Caudate nucleus (tissue), 63 donors: ENCODE measurements at places on chromosomes 16 and 17.
A peak's percentile ranks its signal among the peaks of the same experiment; 100 is the strongest.

DNA sequence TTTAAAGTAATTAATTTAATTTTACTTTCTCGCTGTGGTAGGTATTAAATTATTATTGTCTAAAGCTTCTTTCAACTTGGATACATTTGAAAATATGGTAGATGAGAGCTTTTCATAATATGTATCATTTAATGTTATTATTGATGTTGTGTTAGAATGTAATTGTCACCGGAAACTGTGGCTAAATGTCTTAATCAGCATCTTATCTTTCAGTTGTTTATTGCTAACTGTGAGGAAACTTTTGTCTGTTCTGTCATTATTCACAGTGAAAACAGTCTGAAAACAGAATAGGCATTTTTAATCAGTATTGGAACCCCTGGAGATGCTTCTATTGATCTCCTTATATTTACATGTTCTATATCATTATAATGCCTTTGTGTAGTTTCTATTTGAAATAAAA is 120.7 kb downstream of the STXBP4 start:
- DNase-seq, result no peak

- no peak for DNase-seq
Observed at GRCh38 chr17:48037838-48038323, 284 bp upstream of the COPZ2 start.

GRCh38 chr17:29980261-29980660 is 38.8 kb downstream of the EFCAB5 start:
- DNase-seq, result no peak

- peak; percentile 75 for DNase-seq
Observed at GRCh38 chr16:709566-710499, 4.2 kb upstream of the FBXL16 start.

DNA sequence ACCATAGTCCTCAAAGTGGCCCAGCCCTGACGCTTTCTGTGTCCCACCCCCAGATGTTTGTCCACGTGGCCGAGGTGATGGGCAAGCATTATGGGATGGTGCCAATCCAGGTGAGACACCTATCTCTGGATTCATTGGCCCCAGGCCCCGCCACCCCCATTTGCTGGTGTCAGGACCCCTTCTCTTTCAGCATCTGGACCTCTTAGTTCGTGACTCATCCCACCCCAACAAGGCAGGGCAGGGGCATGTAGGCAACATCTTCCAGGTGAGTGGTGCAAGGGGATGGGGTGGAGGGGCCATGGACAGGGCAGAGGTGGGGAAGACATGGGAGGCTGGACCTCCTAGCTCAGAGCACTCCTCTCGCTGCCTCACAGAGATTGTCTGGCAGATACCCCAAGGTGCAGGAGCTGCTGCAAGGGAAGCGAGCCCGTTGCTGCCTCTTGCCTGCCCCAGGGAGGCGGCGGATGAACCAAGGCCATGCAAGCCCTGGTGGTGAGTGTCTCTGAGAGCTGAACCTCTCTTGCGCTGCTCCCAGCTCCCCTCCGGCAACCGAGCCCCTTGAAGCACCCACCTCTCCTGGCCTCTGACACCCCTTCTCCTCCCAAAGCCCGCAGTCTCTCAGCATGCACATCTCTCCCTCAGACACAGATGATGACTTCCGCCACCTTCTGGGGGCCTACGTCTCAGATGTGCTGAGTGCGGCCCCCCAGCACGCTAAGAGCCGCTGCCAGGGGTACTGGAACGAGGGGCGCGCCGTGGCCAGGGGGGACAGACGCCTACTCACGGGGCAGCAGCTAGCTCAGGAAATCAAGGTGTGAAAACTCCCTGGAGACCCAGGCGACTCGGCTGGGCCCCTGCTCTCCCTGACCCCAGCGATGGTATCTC is 3.6 kb downstream of the RNF112 start:
- no peak for DNase-seq

GRCh38 chr16:15649727-15650018 is 372 bp upstream of the NDE1 start:
- no peak for DNase-seq

DNA sequence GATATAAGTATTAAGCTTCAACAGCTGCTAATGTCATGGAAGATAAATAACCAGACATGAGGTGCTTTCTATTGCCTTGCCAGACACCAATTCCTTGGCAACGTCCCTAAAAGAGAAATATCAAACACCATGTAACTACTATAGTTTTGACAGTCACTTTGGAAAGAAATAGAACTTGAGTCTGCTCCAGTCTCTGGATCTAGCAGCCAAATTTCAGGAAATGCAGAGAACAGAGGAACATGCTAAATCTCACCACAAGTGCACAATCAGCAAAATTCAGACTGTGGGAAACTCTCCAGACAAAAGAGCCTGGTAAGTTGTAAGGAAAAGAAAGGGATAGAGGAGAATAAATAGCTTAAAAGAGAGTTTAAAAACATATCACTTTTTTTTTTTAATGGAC is 28.4 kb upstream of the TANC2 start:
- DNase-seq, result no peak

DNA sequence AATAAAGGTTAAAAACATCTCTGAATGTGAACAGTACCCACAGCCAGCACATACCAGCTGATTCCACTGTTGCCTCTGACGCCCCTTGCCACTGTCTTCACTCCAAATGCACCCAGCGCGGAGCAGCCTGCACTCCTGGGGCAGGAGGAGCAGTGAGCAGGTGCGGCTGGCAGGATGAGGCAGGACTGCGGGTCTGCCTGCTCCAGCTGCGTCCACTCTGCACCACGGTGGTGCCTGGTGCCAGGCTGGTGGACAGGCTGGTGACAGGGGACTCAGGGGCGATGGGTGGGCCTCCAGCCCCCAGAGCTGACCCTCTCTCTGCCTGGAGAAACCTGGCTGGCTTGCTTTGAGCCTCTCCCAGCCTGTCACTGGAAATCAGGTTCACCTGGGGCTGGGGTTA is 9.4 kb downstream of the RAB40B start:
- DNase-seq, result no peak

GRCh38 chr16:74892574-74893461 is 92.1 kb downstream of the WDR59 start:
- no peak for DNase-seq

DNA sequence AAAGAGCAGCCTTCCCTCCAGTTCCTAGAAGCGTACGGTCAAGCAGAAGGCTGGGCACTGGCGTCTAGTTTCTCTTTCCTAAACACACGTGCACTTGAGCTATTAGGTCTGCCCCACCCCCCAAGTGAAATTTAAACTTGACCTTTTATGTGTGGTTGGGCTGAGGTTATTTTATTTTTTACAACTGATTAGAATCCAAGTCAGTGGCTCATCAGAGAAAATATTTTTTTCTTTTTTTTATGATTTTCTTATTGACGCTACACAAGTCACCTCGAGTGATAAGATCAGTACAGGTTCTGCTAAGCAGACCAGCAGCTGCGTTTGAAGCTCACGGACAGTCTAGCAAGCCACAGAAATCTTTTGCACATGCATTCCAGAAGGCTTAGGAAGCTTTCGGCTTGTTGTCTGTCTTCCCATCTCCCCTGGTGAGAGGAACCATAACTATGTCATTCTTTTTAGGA is 95.1 kb downstream of the ZFHX3 start:
- DNase-seq, result no peak

DNA sequence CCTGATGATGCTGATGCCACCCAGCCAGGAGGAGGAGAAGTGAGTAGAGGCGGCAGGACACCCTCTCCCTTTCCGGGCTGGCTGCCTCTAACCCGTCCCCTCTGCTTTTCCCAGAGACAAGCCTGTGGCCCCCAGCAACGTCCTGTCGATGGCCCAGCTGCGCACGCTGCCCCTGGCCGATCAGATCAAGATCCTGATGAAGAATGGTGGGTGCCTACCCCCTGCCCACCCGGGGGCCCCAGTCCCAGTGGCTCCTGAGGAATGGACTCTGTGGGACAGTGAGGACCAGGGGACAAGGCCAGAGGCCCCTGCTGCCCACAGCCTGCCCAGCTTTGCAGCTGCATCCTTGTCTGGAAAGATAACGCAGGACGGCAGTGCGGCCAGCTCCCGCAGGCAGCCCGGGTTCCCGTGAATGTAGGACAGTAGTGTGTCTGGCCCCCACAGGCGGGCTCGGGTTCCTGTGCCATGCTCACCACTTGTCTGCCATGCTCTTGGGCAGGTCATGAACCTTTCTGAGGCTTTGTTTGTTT is 19.9 kb downstream of the POLR3E start:
- DNase-seq, result no peak

- no peak for DNase-seq
Observed at GRCh38 chr17:80308692-80309517, 48.3 kb downstream of the RNF213 start.
